GM12892 (cell line): ENCODE measurements at places on chromosomes 4 and X.
A peak's percentile ranks its signal among the peaks of the same experiment; 100 is the strongest.

- DNase-seq = no peak
Measured at GRCh38 chr4:86834901-86835300, 14.3 kb downstream of the SLC10A6 start.

GRCh38 chr4:173333658-173334084 is 487 bp downstream of the HMGB2 start:
- DNase-seq = peak; percentile 22

DNA sequence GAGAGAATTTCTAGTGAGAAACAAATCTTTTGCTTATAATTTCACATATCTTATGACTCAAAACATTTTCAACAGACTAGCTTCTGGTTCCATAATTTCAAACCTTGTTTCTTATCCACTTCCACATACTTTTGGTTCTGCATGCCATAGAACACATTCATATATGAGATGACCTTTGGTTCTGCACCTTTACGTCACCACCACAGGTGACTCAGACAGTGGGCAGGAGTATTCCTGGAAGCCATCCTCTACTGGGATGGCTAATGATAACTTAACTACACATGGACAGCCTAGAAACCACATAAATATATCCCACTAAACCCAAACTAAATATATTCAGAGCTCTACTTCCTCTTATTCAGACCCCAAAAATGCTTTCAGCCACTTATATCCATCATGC is 133.3 kb downstream of the DCK start:
- no peak for DNase-seq

- DNase-seq = no peak
Measured at GRCh38 chrX:15790769-15791290, 546 bp downstream of the ZRSR2 start.

- no peak for DNase-seq
Measured at GRCh38 chr4:129532573-129532972, 436.6 kb downstream of the C4orf33 start.
